Stimulated activated CD4-positive, alpha-beta T cell treated with anti-CD3 and anti-CD28 coated beads, Interleukin-12 subunit alpha, Interleukin-12 subunit beta, amount 100 ng/mL, for 4 hours (primary cell): ENCODE measurements at places on chromosomes 2 and 18.

DNA sequence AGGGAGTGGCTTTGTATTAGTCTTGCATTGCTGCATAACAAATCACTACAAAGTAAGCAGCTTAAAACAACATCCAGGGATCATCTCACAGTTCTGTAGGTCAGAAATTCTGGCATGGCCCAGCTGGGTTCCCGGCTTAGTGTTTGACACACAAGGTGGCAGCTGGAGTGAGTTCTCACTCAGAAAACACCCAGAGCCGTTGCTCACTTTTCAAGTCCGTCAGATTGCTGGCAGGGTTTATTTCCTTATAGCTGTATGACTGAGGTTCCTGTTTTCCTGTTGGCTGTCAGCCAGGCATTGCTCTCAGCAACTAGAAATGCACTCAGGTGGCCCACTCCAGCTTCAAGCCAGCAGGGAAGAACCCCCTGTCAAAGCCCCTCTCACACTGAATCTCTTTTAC lies 324.1 kb downstream of the CCDC178 start:
- no peak for DNase-seq

GRCh38 chr2:226655871-226656270 lies 143.7 kb downstream of the IRS1 start:
- DNase-seq: no peak

- DNase-seq: no peak
Measured at GRCh38 chr2:154433010-154433409, 265.5 kb upstream of the KCNJ3 start.

GRCh38 chr2:126635281-126635680 lies 20.7 kb upstream of the GYPC start:
- no peak for DNase-seq

GRCh38 chr2:168734199-168734760 lies 68.2 kb upstream of the NOSTRIN start:
- no peak for DNase-seq

- DNase-seq: no peak
Measured at GRCh38 chr2:16257322-16258028, 317.1 kb downstream of the MYCN start.

GRCh38 chr18:64208516-64208915 lies 59.6 kb upstream of the LINC00305 start:
- DNase-seq: no peak

DNA sequence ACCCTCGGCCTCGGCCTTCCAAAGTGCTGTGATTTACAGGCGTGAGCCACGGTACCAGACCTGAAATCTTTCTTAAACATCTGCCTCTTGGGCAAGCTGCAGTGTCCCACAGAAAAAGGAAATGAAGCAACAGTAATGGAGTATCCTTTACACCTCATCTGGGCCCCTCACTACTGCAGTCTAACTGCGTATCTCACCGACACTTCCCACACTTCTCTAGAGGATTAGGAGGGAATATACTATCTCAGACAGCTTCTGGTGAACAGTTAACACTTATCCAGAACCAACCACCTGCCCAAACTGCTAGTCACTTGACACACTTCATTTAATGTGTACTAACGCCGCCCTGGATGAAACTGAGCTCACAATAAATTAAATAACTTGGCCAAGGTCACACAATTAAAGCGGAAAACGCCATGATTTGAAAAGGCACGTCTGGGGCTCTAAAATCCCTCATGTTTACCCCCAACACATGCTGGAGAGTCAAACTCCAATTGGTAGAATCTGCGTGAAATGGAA lies 993 bp downstream of the COX7A2L start:
- DNase-seq: no peak

GRCh38 chr18:58152891-58153290 lies 108.9 kb downstream of the NEDD4L start:
- no peak for DNase-seq

DNA sequence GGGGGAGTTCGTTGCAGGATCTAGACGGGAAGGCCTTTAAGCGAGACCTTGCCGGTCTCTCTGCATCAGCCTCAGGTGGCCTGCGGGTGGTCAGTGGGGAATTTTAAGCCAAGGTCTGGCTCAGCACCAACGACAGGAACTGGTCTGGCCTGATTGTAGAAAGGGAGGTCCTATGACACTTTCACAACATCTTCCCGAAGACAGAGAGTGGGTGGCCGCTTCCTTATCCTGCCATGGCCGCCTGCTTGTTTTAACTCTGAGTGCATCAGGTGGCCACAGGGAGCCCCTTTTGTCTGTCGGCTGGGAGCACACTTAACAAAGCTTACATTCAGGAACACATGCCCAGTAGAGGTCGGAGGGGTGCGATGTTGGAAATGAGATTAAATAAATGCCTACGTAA lies 363.7 kb upstream of the MYT1L start:
- DNase-seq: no peak

DNA sequence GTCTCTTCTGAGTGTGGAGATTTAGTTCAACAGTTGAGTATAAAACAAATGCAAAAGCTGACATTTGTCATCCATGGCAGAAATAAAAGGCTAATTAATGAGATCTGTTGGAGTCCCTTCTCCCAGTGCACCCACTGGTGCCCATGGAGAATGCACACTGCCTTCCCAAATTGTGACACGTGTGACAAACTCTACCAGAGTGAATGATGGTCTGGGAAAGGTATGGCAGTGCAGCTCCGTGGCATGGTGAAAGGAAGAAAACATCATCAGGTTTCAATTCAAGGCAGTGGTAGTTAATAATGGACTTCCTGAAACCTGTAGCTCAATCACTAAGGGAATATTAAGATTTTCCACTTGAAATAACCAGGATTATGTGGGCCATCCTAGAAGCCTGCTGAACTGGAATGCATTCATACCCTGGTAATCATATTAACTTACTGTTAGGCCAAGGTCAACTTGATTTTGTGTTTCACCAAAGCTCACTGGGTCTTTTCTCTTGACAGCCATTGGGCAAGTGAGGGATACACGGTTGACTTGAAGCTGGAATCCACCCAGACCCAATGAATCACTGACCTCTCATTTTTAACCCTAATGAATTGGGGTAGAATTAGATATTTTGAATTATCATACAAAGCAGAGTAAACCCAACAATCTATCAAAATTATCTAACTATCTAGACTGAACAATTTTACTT lies 167.6 kb downstream of the AFF3 start:
- DNase-seq: no peak

GRCh38 chr2:8296306-8296705 lies 385.6 kb upstream of the ID2 start:
- DNase-seq: no peak

- no peak for DNase-seq
Measured at GRCh38 chr18:9140381-9140780, 3.8 kb downstream of the ANKRD12 start.

DNA sequence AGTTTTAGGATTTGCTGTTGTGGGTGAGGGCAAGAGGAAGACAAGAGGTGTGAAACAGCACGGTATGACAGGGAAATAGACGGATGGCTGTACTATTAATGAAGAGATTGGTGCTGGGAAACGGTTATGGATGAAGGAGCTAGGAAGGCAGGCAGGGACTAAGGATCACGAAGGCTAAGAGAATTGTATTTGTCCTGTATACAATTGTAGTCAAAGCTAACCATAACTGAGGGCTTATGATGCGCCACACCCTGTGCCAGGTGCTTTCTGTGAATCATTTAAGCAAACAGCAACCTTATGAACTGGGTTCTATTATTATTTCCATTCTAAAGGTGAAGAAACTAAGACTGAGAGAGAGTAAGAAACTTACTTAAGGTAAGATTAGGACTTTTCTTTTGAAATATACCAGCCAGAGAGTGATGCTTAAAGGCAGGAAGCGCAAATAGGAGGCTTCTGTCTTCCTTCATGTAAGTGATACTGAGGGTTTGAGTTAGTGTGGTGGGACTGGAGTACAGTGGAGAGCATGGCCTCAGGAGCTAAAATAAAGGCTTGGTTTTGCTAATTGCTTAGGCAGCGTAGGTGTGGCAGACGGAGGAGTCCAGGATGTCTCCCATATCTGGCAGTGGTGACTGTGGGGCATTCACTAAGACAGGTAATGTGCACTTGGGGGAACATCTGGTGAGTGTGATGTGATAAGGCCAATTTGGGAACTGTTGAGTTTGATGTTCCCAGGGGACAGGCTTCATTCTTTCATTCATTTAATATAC lies 85.8 kb downstream of the PLEKHM3 start:
- no peak for DNase-seq

GRCh38 chr2:40760071-40760666 lies 308.3 kb upstream of the SLC8A1 start:
- no peak for DNase-seq

GRCh38 chr18:40365526-40365925 lies 1589.5 kb upstream of the PIK3C3 start:
- DNase-seq: no peak

GRCh38 chr2:36277146-36277808 lies 78.3 kb upstream of the CRIM1 start:
- DNase-seq: peak; percentile 3

DNA sequence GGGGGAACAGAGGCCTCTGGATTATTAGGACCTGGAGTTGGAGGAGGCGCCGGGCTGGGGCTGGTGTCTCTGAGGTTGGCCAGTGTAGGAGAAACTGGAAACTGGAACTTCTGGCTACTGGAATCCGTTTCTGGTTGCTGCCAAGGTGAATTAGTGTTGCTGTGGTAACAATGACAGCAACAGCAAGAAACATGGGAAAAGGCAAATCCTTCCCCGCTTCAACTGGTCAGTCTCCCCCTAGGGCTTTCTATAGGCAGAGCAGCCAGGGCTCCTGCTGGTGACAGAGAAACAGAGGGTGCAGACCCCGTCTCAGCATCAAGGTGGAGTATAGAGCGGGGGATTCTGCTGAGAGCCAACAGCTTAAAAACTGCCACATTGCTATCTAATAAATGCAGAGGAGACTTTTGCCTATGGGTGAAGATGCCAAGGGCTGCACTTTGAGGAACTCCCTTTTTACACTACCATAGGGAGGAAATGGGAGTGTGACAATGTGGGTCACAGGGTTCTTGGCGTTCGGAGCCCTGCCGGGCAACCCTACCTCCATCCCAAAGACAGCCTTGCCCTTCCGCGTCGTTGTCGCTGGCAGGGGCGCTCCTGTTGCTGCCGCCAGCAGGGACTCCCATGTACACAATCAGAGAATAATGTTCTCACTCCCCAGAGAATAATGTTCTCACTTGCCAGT lies 81.4 kb upstream of the CABLES1 start:
- no peak for DNase-seq

DNA sequence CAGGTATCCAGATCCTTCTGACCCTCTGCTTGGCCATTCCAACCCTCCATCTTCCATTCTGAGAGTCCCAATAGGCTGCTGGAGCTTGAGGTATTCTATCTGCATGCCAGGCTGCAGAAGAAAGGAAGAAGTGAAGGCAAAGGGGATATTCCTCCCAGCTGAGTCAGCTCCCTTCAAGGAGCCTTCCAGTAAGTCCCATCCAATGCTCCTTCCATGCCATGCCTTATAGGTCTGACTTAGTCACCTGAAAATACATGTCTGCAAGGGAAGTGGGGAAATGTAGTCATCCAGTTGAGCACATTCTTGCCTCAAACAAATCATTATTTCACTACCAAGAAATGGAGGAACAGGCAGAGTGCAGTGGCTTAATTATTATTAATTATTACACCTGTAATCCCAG lies 464.6 kb downstream of the CNTNAP5 start:
- no peak for DNase-seq

DNA sequence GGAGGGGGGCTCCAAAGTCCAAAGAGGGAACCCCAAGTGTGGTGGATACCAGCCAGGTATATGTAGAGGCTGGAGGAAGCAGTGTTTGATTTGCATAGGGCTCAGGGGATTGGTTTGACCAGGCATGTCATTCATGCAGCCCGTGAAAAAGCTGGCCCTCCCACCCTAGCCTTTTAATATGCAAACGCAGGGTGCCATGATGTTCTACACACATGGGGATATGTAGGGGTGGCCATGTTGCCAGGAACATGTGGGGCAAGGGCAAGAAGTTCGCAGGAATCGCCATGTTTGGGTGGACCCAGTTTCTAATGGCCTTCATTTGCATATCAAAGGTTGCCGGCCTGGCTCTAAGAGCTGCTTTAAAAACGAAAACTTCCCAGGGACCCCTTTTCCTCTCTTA lies 33.6 kb downstream of the B3GNT7 start:
- DNase-seq: no peak

DNA sequence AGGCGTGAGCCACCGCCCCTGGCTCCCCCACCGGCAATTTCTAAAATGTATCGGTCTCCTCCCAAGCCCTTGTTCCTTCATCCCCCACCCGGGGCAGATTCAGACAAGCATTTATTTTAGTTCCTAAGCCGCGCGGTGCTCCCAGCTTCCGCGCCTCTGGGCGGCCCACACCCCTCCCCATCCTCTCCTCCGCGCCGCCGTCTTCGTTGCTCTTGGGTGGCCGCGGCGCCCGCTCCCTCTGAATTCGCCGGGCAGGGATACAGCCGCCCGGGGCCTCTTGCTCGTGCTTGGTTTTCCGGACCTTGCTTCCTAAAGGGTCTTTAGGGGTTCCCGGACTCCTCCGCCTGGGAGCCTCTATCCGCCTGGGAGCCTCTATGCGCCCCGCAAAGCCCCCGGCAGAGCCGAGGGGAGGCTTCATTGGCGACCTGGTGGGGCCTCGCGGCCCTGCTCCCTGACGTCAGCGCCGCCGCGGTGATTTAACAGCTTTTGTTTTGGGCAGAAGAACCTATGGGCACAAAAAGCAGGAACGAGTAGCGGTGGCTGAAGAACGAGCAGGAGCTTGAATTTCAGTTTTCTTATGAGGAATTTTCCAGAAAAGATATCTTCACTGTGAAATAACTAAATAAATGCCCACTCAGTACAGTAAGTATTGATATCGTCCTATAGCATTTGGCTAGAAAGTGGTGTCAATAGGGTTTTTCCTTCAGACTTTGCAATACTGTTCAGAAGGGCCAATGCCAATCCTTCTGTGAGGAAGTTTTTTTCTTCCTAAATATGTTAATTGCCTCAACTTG lies 37.3 kb downstream of the PRKRA start:
- DNase-seq: peak; percentile 72

GRCh38 chr2:152421521-152422370 lies 86.8 kb downstream of the FMNL2 start:
- DNase-seq: no peak

GRCh38 chr2:240620149-240620731 lies 5.0 kb upstream of the GPR35 start:
- DNase-seq: no peak

- no peak for DNase-seq
Measured at GRCh38 chr2:96464651-96465050, 40.5 kb downstream of the NEURL3 start.

DNA sequence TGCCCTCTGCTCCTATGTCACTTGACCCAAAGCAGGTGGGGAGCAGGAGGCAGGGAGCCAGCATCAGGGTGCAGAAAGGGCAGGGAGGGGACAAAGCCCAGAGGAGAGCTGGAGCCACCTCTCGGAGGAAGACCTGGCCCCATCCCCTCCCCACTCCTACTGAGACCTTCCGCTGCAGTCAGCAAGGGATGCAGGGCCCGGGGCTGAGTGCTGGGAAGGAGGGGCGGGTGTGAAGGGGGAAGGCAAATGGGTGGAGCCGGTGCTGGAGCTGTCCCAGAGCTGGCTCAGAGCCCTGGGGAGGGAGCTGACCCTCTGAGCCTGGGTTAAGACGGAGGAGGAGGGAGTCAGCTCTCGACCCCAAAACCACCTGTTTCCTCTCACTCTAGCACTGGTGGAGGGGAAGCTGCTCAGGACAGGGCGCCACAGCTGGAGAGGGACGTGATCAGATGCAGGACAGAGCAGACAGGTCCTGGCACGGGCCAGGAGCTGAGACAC lies 33.8 kb downstream of the HS1BP3 start:
- no peak for DNase-seq
